Kidney glomerular epithelial cell (primary cell): ENCODE measurements at places on chromosomes 12 and 14.

GRCh38 chr12:75407683-75408082 is 16.8 kb downstream of the GLIPR1L2 start:
- no peak for DNase-seq

- no peak for DNase-seq
Measured at GRCh38 chr14:80868260-80868659, 73.3 kb downstream of the CEP128 start.

- no peak for DNase-seq
Measured at GRCh38 chr12:105329926-105330282, 587 bp upstream of the C12orf75 start.

GRCh38 chr14:69652942-69653684 is 41.7 kb downstream of the SUSD6 start:
- no peak for DNase-seq

DNA sequence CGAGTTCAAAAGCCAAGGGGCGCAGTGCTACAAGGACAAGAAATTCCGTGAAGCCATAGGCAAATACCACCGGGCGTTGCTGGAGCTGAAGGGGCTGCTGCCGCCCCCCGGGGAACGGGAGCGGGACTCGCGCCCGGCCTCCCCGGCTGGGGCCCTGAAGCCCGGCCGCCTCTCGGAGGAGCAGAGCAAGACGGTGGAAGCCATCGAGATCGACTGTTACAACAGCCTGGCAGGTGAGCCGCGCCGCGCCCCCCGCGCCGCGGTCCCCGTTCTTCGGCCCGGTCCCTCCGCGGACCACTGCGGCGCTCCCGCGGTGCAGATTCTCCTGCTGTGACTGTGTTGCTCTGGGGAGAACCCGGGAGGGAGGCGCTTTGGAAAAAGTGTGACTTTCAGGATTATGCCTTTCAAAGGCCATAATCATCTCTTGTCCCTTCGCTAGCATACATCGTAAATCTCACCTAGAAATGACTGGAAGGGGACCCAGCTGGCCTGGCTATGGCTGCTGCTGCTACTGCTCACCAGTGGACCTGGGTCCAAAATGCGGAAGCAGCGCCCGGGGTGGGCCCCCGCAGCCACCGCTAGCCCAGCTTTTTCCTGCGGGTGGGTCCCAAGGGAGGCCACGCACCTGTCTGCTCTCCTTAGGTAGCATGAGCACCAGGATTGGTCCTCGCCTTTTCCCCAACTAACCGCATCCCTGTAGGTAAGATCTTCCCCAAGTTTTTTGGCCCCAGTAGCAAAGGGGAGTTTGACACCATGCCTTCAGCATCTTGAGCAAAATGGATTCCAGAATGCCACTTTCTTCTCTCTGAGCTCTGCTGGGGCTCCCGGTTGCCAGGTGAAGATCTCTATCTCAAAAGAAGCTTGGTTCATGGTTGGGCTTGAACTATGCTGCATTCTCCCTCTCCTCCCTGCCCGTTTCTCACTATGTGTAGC is 853 bp downstream of the TTC9 start:
- no peak for DNase-seq

GRCh38 chr12:90069711-90070110 is 361.1 kb upstream of the ATP2B1 start:
- DNase-seq: no peak

GRCh38 chr12:92602930-92603623 is 99.7 kb upstream of the PLEKHG7 start:
- DNase-seq: no peak

GRCh38 chr12:88469154-88469553 is 111.1 kb downstream of the KITLG start:
- no peak for DNase-seq

GRCh38 chr12:122813310-122813713 is 21.9 kb upstream of the HIP1R start:
- no peak for DNase-seq

GRCh38 chr14:29743531-29743930 is 184.1 kb downstream of the PRKD1 start:
- no peak for DNase-seq

- DNase-seq: no peak
Measured at GRCh38 chr12:56417739-56418138, 31.5 kb downstream of the TIMELESS start.

- no peak for DNase-seq
Measured at GRCh38 chr12:25585662-25586061, 32.6 kb upstream of the LMNTD1 start.

DNA sequence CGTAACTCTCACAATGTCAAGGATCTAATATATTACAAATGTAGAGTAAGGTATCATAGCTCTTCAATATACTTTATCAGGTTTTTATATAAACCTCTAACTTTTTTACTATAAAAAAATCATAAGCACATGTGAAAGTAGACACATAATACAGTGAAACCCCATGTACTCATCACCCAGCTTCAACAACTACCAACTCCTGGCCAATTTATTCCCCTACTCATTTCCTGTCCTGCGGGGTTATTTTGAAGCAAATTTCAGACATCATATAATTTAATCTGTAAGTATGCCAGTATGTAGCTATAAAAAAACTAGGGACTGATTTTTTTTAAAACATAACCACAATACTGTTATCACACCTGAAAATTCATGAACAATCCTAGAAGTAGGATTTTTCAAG is 47.7 kb downstream of the NOPCHAP1 start:
- DNase-seq: no peak

GRCh38 chr12:19030603-19031002 is 98.9 kb upstream of the PLEKHA5 start:
- no peak for DNase-seq

- DNase-seq: no peak
Measured at GRCh38 chr14:103890821-103891666, 37.2 kb upstream of the TDRD9 start.

DNA sequence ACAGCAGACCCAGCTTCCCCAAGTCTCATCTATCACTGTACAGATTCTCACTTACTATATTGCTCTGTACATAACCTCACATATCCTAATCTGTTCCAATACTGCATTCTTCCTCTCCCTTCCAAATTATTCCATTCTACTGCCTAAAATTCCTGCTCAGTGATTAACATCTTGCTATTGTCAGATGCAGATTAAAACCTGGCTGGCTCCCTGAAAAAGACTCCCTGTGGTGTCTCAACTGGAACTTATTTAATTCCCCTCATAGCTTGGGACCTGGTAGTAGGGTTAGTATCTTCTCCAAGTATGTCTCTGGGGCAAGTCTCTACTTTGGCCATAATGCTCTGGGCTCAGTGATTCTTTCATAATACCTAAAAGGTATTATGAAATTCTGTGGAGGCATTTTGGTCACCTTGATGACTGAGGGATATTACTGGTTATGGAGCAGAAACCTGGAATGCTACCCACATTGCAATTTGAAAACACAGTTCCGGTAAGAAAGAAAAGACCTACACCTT is 55.8 kb downstream of the PAWR start:
- DNase-seq: peak; percentile 30

GRCh38 chr12:21296751-21297406 is 37.8 kb downstream of the SLCO1A2 start:
- DNase-seq: no peak
